ENCODE measurements at places on chromosomes 16 and 17. TPM values are rescaled to one million over a fixed set of nuclear protein-coding genes. Genes with fewer than 3 reads are reported as not detected.

P3H4 gene
- total RNA-seq = 12.1 TPM

ALDH3A1 gene
- total RNA-seq = not detected

FAM171A2 gene
- 0.43 TPM for total RNA-seq

TBC1D28 gene
- not detected for total RNA-seq

STAT5B gene
- 88.6 TPM for total RNA-seq

TOX3 gene
- not detected for total RNA-seq

DLX4 gene
- not detected for total RNA-seq

QPRT gene
- total RNA-seq = 7.4 TPM

ITGB3 gene
- 53.5 TPM for total RNA-seq

KRT39 gene
- not detected for total RNA-seq

ALOX15 gene
- total RNA-seq = not detected

CCL1 gene
- not detected for total RNA-seq

ALDH3A2 gene
- 38.8 TPM for total RNA-seq

HS3ST3B1 gene
- 0.97 TPM for total RNA-seq

KPNB1 gene
- total RNA-seq = 198 TPM

CTRB1 gene
- not detected for total RNA-seq

KRT32 gene
- not detected for total RNA-seq

NHERF1 gene
- 7.0 TPM for total RNA-seq

CMTM2 gene
- total RNA-seq = 0.38 TPM
